Tibial artery (tissue), 4 donors: ENCODE measurements at places on chromosomes 2 and 18.
A peak's percentile ranks its signal among the peaks of the same experiment; 100 is the strongest.

DNA sequence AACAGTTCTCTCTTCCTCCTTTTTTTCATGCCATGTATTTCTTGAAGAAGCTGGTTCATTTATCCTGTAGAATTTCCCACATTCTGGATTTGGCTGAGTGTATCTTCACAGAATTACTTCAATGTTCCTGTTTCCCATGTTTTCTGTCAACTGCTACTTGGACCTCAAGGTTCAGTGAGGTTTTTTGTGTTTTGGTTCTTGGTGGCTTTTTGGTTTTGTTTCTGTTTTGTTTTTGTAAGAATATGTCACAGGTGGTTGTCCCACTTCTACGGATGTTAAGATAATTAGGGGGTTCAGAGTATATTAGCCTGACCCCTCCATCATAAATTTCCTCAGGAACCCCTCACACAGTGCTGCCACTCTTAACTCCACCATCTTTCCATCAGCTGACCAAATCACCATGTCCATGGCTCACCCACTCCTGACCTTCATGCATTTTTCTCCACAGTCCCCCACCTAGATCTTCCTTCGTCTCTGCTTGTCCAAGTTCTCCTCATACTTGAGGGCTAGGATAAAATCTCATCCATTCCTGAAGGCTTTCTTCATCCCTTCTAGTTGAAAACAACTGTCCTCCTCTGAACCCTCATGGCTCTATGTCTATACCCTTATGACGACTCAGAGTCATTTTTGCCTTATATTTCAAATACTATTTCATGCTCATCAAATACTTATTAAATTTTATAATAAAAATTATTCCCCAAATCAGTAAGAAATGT, 40.4 kb downstream of the PLEKHM3 start:
- DNase-seq, result no peak

- DNase-seq, result no peak
Observed at GRCh38 chr2:36214691-36215090, 140.9 kb upstream of the CRIM1 start.

GRCh38 chr2:20141806-20142205, 83.1 kb downstream of the SDC1 start:
- no peak for DNase-seq

GRCh38 chr2:126932966-126933710, 34.4 kb downstream of the TEX51 start:
- no peak for DNase-seq

DNA sequence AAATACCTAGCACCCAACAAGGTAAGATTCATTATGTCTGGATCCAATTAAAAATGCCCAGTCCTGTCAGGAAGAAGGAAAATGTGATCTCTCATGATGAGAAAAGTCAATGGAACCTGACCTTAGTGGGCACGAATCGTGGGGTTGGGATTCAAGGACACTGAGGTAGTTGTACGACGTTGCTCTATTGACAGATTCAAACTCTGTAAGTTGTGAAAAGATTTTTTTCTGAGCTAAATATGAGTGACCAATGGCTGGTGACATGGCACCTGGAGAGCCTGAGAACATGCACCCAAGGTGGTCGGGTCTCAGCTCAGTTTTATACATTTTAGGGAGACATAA, 148.2 kb downstream of the NDUFA10 start:
- DNase-seq, result no peak

DNA sequence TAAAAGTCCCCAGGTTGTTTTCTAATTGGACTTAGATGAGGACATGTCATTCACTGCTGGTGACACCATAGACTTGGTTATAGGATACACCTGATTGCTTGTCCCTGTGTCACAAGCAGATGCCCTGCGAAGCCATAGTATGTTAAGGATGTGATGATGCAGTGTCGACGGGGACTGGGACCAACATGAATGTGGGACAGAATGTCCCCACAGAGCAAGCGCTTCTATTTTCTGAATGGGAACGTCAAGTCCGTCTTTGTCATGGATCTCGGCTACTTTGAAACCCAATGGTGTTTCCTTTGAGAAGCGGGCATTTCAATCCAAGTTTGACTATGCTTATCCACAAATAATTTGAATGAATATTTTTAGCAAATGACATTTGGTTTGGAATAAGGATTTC, 2.1 kb downstream of the GCG start:
- DNase-seq, result no peak

DNA sequence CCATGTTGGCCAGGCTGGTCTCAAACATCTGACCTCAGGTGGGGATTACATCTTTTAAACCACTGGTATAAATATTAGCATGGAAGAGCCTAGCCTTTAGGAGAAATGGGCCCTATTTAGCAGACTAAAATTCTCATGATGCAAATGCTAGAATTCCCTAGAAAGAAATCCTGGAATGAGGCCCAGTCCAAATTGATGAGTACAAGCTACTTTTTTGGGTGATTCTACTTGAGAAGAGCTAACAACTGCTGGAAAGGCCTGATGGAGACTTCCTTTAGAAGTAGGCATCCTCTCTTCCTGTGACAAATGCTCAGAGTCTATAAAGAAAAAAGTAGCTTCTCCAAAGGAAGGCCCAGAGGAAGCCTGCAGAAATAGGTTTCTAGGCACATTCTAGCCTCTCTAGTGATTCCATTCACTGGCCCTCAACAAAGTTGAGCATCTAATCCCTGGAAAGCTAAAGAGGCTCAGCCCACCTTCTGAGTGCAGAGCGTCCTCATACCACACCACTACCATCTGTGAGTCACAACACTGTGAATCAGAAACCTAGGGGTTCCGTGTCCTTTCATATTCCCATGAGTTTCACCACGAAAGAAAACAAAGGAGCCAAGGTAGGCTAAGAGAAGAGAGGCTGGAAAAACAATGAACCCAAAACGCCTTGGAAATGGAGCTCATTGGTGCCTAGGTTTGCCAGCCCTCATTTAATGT, 183.1 kb downstream of the C1D start:
- no peak for DNase-seq

DNA sequence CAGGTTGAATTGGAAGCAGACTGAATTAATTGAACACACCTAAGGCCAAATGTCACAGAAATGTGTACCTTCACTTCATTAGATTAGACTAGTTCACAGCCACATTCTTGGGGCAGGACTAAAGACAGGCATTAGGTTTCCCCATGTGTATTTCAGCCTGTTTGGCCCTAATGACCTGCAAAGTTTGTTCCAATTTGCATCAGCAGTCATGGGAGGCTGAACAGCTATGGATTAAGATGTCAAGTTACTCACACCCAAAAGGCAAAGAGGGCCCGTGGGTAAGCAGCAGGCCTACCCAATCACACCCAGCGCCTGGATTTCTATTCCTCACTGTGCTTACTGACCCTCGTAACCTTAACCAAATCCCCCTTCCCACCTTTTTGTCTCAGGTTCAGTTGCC, 99.6 kb upstream of the RIOK3 start:
- DNase-seq, result no peak

DNA sequence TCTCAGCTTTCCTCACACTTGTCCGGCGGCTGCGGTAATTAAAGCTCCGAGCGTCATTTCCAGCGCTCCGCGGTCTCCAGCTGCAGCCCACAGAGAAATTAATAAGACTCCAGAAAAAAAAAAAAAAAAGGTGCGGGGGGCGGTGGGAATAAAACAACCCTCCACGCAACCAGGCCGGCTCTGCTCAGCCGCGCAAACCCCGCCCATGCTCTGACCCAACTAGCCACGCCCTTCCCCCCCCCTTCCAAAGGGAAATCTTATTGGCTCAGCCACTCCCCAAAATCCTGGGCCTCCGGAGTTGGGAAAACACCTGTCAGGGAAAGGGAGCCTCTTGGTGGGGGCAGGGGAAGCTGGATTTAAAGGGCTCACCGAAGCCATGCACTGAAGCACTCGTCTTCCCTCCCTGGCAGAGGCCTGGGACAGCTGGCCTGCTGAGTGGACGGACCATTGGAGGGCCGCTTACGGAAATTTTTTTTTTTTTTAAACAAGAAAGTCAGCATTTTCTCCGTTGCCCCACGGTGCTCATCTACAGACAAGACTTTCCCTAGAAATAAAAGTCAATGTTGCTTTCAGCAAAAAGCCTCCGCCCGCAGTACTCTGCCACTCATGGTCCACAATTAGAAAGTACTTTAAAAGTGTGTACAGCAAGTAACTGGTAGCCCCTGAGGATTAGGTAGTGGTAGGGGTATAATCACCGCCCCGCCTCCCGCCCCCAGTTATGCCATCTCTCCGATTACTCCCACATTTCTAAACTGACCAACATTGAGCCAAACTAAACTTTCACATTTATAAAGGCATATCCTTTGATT, 674 bp upstream of the ERBB4 start:
- DNase-seq, result peak; percentile 92

- DNase-seq, result peak; percentile 40
Observed at GRCh38 chr2:236670235-236670620, 100.6 kb downstream of the ACKR3 start.

DNA sequence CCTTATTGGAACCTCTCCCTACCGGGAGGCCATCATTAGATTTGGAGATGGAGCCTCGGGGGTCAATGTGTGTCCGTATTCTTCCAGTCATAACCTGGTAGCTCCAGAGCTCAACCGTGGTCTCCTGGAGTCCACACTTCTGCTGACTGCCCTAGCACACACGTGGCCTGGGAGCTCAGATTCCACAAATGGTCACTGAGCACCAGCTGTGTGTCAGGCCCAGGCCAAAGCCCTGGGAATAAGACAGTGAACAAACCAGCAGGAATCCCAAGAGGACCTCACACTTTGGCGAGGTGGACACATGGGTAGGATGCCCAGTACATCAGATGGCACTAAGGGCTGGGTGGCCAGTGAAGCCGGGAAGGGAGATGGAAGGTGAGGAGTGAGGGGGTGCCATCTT, 15.5 kb downstream of the GYPC start:
- no peak for DNase-seq

DNA sequence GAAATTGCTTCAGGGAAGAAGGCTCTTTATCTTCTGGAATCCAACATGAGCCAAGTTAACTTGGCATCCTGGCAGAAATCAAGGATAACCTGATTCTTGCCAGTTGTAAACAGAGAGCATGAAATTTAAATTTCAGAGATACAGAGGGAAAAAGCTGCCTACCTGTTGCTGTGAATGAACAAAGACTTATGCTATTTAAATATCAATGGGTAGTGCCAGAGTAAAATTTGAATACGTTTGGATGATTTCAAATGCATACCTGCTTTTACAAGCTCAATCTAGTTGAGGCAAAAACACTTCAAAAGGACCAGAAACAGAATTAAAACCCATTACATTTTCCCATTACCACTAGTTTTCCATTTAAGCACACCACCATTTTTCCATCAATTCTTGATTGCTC, 60.9 kb downstream of the CHST9 start:
- no peak for DNase-seq

DNA sequence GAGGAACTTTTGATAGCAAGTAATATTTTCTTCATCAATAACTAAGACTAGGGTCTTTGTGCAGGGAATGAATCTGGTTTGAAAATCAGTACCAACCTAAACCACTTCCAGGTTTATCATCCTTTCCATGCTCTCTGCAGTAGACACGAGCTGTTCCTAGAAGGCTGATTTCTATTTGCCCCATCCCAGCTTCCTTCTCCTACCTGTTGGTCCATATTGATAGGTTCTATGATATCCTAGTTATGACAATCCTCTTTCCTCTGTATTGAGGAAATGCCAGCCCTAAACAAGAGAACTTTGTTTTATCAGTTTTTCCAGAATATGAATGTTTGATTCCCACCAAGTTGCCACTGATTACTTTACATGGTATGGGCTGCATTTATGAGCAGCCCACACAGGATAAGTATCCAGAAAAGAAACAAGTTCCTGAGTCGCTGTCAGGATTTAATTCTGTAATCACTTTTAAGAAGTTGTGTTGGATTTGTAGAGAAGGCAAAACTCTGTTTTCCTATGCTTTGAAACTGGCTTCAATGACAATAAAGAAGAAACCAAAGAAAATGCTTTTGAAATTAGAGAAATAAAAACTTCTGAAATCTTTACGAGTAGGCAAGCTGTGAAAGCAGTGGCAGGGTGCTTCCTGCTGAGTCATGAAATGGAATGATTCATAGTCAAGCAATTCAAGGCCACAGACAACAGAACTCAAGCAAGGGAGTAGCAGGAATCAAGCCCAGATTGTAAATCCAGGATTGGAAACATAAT, 37.3 kb upstream of the TANK start:
- DNase-seq, result peak; percentile 58

DNA sequence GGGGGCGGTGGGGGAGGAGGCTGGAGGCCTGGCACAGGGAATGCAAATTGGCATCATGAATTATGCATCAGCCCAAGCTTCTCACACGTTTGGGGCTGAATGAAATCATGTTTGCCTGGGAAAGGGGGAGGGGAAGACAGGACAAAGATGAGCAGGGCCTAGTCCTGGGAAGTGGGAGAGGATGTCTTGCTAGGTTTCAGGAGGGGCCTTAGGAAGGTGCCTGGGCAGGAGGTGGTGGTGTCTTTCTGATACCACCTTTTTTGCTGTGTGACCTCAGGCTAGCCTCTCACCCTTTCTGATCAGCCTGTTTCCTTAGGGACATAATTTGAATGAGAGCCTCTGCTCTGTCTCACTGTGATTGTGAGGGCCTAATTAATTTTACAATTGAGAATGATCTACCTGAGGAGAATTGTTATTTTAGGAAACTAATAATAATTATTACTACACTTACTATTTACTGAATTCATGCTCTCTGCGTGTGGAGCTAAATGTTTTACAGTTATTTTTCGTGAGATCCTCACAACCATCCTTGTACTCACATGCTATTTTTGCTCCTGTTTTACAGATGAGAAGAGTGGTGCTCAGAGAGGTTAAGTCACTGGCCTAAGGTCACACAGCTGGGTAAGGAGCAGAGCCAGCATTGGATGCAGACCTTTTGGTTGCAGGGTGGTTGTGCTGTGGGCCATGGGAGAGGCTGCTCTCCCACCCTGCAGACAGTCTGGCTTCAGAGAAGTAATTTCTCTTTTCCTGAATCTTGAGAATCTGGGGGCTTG, 39.6 kb downstream of the INHBB start:
- DNase-seq, result no peak

DNA sequence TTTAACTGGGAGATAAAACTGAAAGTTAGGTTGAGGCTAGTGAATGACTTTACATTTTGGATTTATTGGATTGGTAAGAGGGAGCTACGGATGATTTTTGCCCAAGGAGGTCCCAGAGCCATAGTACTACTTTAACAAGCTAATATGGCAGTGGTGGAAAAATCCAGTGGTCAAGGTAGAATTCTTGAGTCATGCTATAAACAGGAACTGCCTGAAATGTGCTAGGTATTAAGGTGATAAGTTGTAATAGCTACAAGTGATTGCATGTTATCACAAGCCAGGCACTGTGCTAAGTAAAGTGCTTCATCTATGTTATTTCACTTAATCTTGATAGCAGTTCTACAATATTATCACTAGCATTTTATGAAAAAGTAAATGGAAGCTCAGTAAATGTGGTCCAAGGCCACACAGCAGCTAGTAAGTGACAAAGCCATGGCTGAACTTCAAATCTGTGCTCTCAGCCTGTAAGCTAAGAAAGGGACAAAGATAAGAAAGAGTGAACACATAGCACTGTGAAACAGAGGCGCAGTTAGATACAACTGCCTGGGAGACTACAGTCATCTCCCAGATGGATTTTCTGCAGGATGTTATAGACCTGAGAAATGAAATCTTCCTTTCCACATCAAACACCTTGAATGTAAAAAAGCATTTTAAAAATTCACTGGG, 469.6 kb downstream of the TGIF1 start:
- DNase-seq, result no peak

GRCh38 chr2:157443090-157443489, 799 bp downstream of the CYTIP start:
- no peak for DNase-seq
